ENCODE measurements at places on chromosomes 3 and 15. TPM values are rescaled to one million over a fixed set of nuclear protein-coding genes. Genes with fewer than 3 reads are reported as not detected.

CPNE9 gene
- 0.20 TPM for total RNA-seq

TUSC7 gene
- not detected for total RNA-seq

CASR gene
- total RNA-seq = not detected

GABRR3 gene
- not detected for total RNA-seq

SLC12A1 gene
- not detected for total RNA-seq

GOLGA8S gene
- 0.14 TPM for total RNA-seq

NR2E3 gene
- total RNA-seq = not detected

SPINK8 gene
- not detected for total RNA-seq

GRIP2 gene
- 3.3 TPM for total RNA-seq

ADCY5 gene
- 1.2 TPM for total RNA-seq

CCR3 gene
- total RNA-seq = not detected

SCN11A gene
- total RNA-seq = 0.20 TPM

FSD2 gene
- total RNA-seq = not detected

MORC1 gene
- total RNA-seq = not detected

SLC51B gene
- not detected for total RNA-seq

C15orf62 gene
- 0.19 TPM for total RNA-seq

GPR87 gene
- 15.5 TPM for total RNA-seq

GPR149 gene
- total RNA-seq = not detected

FBXO40 gene
- total RNA-seq = not detected

ST8SIA2 gene
- total RNA-seq = 9.0 TPM

GOLGA8M gene
- 1.5 TPM for total RNA-seq

EPHB1 gene
- 4.1 TPM for total RNA-seq

PLAAT1 gene
- 3.9 TPM for total RNA-seq

SIDT1 gene
- not detected for total RNA-seq

DNAJB8 gene
- not detected for total RNA-seq

XIRP1 gene
- 1.1 TPM for total RNA-seq

RAD51 gene
- 3.6 TPM for total RNA-seq

Data from astrocyte (in vitro differentiated cells and primary cell).